Heart left ventricle (tissue), 16 donors: ENCODE measurements at places on chromosomes 11 and 22. TPM values are rescaled to one million over a fixed set of nuclear protein-coding genes. Genes with fewer than 3 reads are reported as not detected.

The MUC2 gene
- total RNA-seq, result 0.07 TPM

The MRGPRX4 gene
- not detected for total RNA-seq

The OR52I1 gene
- total RNA-seq, result not detected

The LPXN gene
- 4.1 TPM for total RNA-seq

The RAB3IL1 gene
- 7.4 TPM for total RNA-seq

The ZNF215 gene
- 0.21 TPM for total RNA-seq

The CASP1 gene
- 6.2 TPM for total RNA-seq

The RTN4RL2 gene
- total RNA-seq, result 0.75 TPM

The OR6A2 gene
- total RNA-seq, result not detected

DNA sequence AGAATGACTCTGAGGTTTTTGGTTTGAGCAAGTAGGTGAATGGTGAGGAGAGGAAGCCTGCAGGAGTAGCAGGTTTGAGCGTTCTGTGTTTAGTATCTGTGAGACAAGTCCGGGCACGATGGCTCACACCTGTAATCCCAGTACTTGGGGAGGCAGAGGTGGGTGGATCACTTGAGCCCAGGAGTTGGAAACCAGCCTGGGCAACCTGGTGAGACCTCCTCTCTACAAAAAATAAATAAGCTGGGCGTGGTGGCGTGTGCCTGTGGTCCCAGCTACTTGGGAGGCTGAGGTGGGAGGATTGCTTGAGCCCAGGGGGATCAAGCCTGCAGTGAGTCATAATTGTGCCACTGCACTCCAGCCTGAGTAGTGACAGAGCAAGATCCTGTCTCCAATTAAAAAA lies 9.7 kb upstream of the CENATAC start:
- no peak for DNase-seq

DNA sequence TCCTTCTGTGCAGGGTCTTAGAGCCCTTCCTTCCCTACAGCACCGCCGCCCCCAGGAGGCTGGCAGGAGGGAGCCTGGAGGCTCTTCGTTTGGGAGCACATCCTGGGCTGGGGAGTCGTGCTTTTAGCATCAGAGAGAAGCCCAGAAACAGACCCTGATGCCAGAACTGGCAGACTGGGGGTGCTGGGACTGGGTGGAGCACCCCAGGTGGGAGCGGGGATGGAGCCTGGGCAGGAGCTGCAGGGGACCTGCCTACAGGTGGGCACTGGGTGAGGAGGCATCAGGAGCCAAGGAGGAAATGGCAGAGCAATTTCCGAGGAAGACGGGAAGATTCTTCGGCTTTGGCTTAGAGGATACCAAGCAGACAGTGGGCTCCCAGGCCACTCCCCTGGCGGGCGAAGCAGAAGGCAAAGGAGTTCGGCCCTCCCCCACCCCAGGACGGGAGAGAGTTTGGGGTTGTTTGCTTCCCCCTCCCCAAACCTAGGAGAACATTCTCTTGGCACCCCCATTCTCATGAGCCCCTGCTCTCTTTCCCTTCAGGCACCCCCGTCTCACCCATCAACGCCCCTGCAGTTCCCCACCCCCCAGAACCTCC lies 1.1 kb downstream of the SYT7 start:
- no peak for DNase-seq

DNA sequence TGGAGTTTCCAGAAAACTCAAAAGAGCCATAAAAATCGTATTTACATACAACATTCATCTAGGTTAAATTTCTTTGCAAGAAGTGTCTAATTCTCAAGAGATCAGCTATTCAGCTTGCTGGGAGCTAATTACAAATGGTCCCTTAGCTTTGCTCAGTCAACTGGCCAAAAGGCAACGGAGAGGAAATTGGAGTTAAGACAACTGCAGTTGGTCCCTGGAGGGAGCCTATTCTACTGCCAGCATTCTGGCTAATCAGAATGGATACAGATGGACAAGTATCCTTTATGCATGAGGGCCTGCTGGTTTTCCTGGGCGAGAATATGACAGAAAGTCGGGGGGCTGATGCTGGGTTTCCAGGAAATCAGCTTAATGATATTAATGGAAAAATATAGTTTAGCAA lies 45.5 kb downstream of the KCNJ1 start:
- no peak for DNase-seq

- DNase-seq, result no peak
Observed at GRCh38 chr11:119637481-119637880, 91.5 kb downstream of the NECTIN1 start.

GRCh38 chr11:2750682-2751522 lies 51.1 kb upstream of the KCNQ1OT1 start:
- no peak for DNase-seq

DNA sequence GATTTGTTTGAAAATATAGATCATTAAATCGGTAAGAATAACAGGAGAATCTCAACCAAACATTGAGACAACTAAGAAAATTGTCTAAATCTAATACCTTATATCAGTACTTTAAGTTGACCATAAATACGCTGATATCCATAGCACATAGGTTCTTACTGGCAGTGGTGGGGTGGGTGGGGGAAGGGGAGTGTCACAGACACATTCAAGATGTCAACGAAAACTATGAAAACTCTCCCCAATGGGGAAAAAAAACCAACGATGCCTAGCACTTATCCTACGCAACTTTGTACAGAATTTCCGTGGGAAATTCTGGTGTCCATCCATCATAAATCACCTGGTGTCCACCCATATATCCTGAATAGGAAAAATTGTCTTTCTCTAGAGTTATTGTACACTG lies 6.2 kb downstream of the GRAP2 start:
- DNase-seq, result no peak

DNA sequence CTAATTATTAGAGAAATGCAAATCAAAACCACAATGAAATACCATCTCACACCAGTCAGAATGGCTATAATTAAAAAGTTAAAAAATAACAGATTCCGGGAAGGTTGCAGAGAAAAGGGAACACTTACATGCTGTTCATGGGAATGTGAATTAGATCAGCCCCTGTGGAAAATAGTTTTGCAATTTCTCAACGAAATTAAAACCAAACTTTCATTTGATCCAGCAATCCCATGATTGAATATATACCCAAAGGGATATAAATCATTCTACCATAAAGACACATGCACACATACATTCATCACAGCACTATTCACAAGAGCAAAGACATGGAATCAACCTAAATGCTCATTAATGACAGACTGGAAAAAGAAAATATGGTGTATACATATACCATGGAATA lies 32.5 kb downstream of the NOX4 start:
- no peak for DNase-seq

DNA sequence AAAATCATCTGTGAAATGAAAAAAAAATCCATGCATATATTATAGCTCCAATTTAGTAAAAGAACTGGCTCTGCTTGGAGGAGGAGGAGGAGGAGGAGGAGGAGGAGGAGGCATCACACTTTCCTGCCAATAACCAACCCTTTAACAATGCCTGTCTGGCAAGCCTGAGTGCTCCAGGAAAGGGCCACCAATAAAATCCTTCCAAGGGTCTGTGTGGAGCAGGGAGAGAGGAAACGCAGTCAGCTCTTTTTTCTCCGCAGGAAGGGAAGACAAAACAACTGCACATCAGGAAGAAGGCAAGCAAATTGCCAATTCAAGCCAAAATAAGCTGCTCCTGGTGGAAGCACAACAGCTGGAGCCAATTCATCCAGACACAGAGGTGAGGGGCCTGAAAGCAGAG lies 139.0 kb downstream of the KCNC1 start:
- DNase-seq, result no peak

DNA sequence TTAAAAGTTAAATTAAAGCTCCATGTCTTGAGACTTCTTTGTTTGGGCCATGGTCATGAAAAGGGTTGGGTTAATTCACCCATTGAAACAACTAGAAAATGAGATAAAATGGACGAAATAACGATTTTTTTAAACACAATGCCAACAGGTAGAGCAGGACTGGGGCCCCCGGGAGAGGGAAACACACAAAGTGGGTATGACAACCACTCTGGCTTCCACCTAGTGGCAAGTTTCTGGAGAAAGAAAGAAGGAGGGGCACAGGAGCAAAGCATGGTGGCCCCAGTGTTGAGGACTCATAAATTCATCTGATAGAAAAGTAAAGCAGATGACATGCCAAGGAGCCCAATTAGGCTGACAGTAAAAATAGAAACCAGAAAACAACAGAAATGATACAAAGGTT lies 68.4 kb downstream of the MYEOV start:
- DNase-seq, result no peak

- no peak for DNase-seq
Observed at GRCh38 chr11:92941676-92942571, 27.5 kb upstream of the MTNR1B start.

GRCh38 chr11:61171907-61172306 lies 10.7 kb upstream of the VPS37C start:
- DNase-seq, result no peak

GRCh38 chr11:86941077-86941870 lies 13.9 kb downstream of the FZD4 start:
- no peak for DNase-seq

- DNase-seq, result no peak
Observed at GRCh38 chr11:10462746-10463300, 7.8 kb downstream of the AMPD3 start.

- DNase-seq, result no peak
Observed at GRCh38 chr11:35866601-35867000, 77.3 kb upstream of the LDLRAD3 start.

DNA sequence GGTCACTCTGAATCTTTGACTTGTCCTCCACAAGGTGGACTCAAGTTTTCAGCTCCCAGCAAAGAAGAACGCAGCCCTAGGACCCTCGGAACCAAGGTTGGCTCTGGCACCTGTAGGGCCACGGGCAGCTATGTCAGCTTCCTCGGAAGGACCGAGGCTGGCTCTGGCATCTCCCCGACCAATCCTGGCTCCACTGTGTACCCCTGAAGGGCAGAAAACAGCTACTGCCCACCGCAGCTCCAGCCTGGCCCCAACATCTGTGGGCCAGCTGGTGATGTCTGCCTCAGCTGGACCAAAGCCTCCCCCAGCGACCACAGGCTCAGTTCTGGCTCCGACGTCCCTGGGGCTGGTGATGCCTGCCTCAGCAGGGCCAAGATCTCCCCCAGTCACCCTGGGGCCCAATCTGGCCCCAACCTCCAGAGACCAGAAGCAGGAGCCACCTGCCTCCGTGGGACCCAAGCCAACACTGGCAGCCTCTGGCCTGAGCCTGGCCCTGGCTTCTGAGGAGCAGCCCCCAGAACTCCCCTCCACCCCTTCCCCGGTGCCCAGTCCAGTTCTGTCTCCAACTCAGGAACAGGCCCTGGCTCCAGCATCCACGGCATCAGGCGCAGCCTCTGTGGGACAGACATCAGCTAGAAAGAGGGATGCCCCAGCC lies 2.2 kb downstream of the INPP5J start:
- no peak for DNase-seq

GRCh38 chr11:13324709-13325108 lies 47.1 kb downstream of the BMAL1 start:
- no peak for DNase-seq

- no peak for DNase-seq
Observed at GRCh38 chr11:870127-870413, 27.4 kb downstream of the TSPAN4 start.

DNA sequence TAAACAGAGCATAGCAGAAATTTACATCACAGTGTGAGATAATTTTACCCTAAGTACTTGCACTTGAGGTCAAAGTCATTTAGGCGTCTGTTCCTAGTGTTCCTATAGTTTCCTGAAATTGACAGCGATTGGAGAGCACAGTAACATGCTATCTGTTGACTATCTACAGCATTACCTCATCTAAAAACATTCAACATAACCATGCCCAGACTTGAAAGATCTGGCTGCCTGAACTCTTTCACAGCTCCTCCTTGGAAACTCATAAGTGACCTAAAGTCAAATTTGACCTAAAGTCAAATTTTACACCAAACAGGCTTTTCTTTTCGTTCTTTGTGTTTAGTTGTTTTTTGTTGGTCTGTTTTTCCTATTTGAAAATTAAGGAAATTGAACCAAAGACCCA lies 233.8 kb upstream of the UBASH3B start:
- no peak for DNase-seq

GRCh38 chr11:33934450-33934849 lies 42.6 kb upstream of the LMO2 start:
- no peak for DNase-seq

DNA sequence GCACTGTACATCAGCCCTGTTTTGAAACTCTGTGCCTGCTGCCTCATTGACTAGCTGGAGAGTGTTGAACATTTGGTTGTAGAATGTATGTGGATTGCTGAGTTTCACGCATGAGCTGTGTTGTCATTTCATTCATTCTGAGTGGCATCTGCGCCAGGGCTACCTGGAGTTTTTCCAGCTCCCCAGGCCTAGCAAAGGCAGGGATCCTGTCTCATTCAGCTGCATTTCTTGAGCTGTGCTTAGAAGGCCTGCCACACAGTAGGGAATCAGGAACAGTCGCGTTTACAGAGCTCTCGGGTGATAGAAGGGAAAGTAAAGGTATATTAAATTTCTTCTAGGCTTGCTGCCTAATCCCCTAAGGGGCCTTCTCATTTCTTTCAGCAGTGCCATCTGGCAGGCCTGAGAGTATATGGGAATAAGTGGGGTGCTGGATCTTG lies 44.3 kb downstream of the PTPRJ start:
- DNase-seq, result no peak

GRCh38 chr11:117437041-117437790 lies 109.6 kb downstream of the CEP164 start:
- no peak for DNase-seq

DNA sequence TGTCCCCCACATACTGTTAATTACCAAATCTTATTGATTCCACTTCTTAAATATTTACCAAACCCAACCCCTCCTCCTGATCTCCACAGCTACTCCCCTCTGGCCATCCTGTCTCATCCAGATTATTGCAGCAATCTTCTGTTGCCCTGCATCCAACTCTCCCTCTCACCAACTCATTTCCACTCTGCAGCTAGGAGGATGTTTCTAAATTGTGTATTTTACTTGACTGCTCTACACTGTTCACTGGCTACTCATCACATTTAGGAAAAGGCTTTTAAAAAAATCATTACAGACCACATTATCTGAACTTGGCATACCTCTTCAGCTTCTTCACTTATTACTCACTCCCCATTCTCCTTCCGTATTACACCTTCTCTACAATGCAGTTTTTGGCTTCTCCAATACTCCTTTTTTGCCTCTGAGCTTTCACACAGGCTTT lies 117.9 kb downstream of the ATG16L2 start:
- no peak for DNase-seq

DNA sequence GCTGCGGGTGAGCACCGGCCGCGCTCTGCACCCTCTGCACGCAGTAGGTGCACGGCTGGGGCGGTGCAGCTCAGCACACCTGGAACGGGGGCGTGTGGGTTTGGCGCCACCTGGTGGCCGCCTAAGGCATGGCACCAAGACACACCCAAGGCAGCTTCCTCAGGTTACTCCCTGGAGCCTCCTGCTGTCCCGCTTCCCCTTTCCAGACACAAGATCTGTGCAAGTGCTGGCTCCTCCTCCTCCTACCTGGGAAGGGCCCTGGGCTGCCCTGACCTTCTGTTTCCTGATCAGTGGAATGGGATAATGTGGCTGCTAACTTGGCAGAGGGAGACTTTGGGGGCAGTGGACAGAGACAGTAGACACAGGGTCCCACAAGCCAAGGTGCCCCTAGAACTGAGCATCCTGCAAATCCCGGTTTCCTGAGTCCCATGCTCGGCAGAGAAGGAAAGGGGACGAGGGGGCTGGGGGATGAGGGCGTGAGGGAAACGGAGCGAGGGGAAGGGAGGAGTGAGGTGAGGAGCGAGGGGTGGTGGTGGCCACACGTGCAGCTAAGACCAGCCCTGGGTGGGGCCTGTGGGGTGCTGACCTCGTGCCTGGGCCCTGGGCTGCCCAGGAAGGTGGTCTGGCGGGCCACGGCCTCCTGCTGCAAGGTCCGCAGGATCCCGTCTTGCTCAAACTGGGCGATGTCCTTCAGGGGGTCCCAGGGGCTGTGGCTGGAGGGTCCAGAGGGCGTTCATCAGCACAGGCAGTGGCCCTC lies 34.8 kb upstream of the CARS1 start:
- DNase-seq, result peak; percentile 59

GRCh38 chr11:92224407-92225124 lies at the start of gene FAT3:
FAT3 (plus strand) TSS chr11:92224818; CDS start chr11:92352113, 127,295 bp downstream.
- DNase-seq, result peak; percentile 62
